ENCODE measurements at places on chromosomes 7 and 10.
A peak's percentile ranks its signal among the peaks of the same experiment; 100 is the strongest.

DNA sequence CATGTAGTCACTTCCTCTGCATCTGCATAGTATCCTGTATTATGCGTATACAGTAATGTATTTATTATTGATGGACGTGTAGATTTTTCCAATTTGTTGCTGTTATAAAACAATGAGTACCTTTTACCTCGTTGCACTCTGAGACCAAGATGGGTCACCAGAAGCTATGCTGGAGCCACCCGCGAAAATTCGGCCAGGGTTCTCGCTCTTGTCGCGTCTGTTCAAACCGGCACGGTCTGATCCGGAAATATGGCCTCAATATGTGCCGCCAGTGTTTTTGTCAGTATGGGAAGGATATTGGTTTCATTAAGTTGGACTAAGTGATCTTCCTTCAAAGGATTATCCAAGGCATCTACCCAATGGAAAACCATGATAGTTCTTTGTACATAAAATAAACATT lies 1.0 kb downstream of the PSMC2 start:
- DNase-seq: no peak

DNA sequence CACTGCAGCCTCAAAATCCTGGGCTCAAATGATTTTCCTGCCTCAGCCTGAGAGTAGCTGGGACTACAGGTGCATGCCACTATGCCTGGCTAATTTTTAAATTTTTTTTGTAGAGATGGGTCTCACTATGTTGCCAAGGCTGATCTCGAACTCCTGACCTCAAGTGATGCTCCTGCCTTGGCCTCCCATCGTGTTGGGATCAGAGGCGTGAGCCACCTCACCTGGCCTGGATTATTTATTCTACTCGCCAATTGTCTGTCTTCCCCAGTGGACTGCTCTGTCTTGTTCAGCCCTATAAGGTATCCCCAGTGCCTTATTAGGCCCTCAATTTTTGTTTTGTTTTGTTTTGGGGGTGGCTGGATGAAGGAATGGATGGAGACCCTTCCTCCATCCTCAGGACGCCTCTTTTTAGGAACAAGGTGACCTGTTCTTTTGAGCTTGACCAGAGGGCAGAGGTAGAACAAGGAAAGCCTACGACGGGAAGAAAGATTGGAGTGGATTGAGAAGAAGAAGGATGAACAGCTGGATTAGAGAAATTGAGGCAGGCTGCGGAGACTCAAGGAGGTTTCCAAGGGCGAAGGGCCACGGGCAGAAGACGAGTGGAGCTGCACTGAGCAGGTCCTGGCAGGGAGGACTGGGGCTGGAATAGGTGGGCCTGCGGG lies 541 bp upstream of the DENND10 start:
- DNase-seq: no peak

DNA sequence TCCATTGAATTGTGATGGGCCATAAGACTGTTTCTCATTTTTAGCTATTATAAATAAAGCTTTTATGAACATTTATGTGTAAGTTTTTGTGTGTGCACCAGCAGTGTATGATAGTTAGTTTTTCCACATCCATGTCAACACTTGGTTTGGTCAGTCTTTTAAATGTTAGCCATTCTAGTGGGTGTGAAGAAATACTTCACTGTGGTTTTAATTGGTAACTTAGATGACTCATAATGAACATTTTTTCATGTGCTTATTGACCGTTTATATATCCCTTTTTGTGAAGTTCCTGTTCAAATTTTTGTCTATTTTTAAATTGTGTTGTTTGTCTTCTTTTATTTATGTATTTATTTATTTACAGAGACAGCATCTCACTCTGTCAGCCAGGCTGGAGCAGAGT lies 23.6 kb upstream of the PDK4 start:
- no peak for DNase-seq

- no peak for DNase-seq
These were observed 413.7 kb upstream of the GHITM start for GRCh38 chr10:83725567-83725966.

DNA sequence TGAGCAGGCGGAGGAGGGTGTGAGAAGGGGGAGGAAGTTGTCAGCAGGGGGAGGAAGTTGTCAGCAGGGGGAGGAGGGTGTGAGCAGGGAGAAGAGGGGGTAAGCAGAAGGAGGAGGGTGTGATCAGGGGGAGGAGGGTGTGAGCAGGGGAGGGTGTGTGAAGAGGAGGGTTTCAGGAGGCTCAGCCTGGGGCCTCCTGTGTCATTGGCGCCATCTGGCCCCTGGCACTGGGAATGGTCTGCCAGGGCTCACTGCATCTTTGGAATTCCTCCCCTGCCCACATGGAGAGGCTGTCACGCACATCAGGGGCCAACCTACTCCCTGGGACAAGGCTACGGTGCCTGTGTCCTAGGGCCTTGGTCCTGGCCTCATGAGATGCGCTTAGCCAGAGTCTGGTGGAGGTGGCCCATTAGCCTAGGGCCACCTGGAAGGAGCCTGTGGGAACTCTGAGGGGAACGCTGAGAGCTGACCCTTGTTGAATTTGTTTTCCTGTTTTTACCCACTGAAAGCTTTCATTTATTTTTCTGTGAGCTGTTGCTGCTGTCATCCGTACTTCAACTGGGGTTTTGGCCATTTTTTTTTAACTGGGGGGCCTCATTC lies 18.0 kb downstream of the CAMK2B start:
- DNase-seq: peak; percentile 5

DNA sequence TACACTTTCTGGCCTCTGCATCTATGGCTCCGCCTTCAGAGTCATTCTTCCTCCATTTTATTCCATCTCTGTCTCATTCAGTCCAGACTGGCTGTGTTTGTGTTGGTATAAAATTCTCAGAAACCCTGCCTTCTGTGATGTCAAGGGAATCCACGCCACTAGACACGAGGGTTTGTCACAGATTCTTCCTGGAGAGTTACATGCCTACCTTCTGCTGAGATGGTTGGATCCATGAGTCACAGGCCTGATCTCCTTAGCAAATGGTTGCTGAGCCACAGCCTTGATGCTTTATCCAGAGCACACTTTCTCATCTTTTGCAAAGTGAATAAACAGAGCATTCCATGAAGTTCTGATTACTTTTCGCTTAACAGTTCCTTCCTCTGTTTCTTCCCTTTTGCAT lies 35.9 kb upstream of the TSPAN33 start:
- no peak for DNase-seq
